SJSA1 (cell line): ENCODE measurements at places on chromosomes 11 and 22. TPM values are rescaled to one million over a fixed set of nuclear protein-coding genes. Genes with fewer than 3 reads are reported as not detected.

DNA sequence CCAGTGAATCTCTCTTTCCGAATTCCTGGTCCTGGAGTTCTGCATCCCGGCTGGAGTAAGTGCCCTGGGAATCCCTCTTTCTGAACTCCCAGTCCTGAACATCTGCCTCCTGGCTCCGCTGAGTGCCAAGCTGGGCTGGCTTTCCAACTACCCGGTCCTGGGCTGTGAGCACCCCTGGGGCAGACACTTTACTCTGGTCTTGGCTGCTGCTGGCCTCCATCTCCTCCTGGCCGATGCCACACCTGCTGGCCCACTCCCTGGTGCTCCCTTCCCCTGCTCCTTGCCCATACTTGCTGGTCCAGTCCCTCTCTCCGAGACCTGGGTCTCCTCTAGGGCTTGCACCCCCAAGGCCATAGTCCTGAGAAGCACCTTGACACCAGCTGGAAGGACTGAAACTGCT is 14.7 kb downstream of the TNKS1BP1 start:
- no peak for DNase-seq

- DNase-seq = peak; percentile 68
These were observed 28.0 kb upstream of the RRAS2 start for GRCh38 chr11:14386895-14387480.

DNA sequence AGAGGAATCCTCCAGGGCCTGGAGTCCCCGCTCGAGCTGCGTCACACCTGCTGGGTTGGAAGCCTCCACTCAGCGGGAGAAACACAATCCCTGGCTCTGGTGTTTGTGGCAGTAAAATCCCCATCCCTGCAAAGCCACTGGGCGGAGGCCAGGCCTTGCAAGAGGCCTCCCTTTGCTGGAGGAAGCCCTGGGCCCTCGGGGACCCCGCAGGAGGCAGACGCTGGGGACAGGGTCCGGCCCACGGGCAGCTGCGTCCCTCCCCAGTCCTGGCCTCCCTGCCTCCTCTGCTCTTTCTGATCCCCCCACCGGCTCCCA is 194.7 kb downstream of the BRD1 start:
- DNase-seq = no peak

- no peak for DNase-seq
These were observed 1.4 kb upstream of the OR8B8 start for GRCh38 chr11:124446916-124447315.

Gene MRPL16
- 93.0 and 117 TPM in 2 replicates for total RNA-seq

Gene MMP1
- 0.29 and 1.1 TPM in 2 replicates for total RNA-seq

DNA sequence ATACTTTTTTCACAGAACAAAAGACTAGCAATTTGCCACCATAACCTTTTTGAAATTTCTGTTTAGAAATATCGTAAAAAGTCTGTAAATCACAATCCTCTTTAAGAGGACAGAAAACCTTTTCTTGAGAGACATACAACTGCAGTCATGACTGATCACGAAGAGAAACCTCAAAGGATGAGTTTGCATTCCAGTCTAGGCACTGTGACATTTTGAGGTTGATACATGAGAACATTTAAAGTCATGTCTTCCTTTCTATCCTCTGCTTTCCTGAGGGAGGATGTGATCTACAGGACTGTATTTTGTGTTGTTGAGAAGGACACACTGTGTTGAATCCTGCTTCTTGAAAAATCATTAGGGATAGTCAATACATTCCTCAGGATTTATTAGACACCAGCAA is 476.7 kb upstream of the CCDC179 start:
- no peak for DNase-seq

- no peak for DNase-seq
These were observed 25.0 kb downstream of the CASP12 start for GRCh38 chr11:104873252-104873651.

DNA sequence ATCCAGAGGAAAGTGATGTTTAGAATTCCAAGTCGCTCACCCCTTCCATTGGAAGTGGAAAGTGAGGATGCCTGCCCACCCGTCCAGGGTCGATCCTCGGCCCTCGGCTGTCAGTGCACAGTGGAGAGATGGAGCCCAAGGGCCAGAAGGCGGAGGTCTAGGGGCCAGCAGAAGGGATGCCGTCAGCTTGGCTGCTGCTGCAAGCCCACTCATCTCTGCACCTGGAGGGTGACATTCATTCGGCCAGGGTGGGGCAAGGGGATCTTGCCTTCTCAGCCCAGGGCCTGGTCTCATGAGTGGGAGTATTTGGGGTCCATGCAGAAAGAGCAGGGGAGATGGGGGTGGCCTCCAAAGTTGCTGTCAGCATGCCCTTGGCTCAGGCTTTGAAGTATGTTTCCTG is 30.7 kb downstream of the LINC01488 start:
- no peak for DNase-seq

Gene HOATZ
- total RNA-seq = not detected in 2 replicates

GRCh38 chr11:47182380-47182779 is 3.9 kb downstream of the PACSIN3 start:
- DNase-seq = no peak

Gene ILK
- total RNA-seq = 160 and 180 TPM in 2 replicates

- no peak for DNase-seq
These were observed 25.3 kb downstream of the SHANK3 start for GRCh38 chr22:50697667-50698506.

GRCh38 chr11:58900479-58901420 is 38.5 kb upstream of the GLYATL1 start:
- DNase-seq = no peak

Gene OR2D2
- not detected in 2 replicates for total RNA-seq

Gene CCDC89
- 0.26 TPM in 1 of 2 replicates, not detected in the other for total RNA-seq
